NCI-H69 (cell line): ENCODE measurements at places on chromosomes 2 and 18.
A peak's percentile ranks its signal among the peaks of the same experiment; 100 is the strongest.

DNA sequence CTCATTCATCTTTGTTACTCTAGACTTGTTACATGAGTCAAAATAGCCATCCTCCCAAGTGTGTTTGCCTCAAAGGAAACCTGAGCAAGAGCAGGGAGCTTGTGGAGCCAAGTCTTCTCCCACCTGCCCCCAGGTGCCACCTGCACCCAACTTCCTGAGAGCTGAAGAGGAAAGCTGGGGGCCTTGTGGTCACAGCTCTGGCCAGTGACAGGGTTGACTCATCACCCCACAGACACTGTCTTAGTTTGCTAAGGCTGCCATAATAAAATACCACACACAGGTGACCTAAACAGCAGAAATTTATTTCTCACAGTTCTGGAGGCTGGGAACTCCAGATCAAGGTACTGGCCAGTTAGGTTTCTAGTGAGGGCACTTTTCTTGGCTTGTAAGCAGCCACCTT is 99.6 kb downstream of the TPGS2 start:
- DNase-seq = no peak

DNA sequence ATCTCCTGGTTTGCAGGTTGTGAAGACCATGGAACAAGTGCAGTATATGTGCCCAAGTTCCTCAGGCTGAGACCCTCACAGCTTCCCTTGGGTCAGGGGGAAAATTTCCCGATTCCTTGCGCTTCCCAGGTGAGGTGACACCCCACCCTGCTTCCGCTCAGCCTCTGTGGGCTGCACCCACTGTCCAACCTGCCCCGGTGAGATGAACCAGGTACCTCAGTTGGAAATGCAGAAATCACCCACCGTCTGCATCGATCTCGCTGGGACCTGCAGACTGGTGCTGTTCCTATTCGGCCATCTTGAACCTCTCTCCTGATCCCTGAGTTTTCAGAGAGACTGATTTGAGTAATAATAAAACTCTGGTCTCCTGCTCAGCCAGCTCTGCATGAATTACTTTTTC is 30.6 kb downstream of the CHCHD5 start:
- DNase-seq = no peak

- DNase-seq = no peak
Observed at GRCh38 chr2:231646476-231646875, 53.8 kb downstream of the TEX44 start.

DNA sequence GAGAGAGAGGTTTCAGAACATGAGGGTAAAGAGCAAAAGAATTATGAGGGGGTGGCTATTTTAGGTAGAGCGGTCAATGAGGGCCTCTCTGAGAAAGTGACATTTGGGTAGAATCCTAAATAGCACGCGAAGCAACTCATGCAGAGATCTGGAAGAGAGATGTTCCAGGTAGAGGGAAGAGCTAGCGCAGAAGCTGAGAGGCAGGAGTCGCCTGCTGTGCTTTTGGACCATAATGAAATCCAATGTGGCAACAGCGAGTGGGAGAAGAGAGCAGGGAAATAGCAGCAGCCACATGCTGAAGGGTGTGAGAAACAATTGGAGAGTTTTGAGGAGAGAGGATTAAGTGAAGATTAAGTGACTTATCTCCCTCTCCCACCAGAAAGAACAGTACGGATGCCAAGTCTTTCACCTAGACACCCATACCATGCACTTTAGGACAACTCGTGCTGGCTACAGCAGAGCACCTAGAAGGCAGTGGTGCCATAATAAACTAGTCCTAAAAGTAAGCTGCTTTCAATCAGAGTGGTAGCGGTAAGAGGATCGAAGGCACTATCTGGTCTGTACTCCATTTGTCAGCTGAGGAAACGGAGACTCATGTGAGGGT is 129.7 kb downstream of the LRP2 start:
- DNase-seq = no peak

DNA sequence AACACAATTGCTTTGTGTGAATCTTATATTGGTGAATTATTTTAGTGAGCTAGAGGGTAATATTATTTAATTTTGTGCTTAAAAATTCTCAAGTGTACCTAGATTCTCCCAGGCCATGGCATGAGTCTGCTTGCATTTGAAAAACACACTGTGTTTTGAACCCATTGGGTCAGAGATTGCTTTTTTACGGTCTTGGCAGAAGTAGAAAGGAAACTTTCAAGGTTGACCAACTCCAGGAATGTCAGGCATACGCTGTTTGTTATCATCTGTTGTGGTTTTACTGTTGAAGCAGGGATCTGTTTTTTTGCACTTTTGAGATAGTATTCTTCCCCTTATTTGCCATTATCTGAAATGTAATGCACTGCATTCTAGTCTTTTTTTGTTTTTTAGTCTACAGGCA is 377.4 kb downstream of the RPRM start:
- DNase-seq = no peak

DNA sequence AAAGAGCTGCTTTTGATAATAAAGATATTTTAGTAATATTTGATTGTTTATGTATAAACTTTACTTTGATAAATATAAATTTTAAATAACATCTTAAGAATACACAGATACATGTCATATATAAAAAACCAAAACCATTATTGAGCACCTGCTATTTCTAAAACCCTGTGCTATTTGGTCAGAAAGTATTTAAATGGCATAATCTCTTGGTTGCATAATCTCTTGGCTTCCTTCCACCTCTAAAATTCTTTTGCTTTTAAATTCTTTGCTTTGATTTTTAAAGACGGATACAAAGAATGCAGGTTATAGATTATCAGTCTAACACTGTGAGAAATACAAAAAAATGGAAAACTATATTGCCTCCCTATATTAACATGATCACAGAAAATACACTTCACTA is 36.9 kb downstream of the ACMSD start:
- DNase-seq = no peak

GRCh38 chr18:62953663-62954062 is 238.3 kb downstream of the PHLPP1 start:
- no peak for DNase-seq

DNA sequence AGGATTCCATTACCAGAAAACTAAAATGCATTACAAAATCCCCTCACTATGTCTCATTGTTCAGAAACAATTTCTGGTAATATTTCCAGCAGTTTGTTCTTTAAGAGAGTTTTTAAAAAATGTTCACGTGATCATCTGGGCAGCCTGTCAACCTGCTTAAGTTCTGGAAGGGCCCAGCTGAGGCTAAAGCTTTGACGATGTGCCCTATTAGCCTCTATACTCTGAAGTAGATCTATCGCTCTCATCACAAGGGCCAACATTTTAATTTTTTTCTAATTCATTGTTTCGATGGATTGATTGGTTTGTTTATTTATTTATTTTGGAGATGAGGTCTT is 205.8 kb downstream of the PRKCE start:
- DNase-seq = no peak

- no peak for DNase-seq
Observed at GRCh38 chr2:146982393-146982846, 862.4 kb upstream of the ACVR2A start.

DNA sequence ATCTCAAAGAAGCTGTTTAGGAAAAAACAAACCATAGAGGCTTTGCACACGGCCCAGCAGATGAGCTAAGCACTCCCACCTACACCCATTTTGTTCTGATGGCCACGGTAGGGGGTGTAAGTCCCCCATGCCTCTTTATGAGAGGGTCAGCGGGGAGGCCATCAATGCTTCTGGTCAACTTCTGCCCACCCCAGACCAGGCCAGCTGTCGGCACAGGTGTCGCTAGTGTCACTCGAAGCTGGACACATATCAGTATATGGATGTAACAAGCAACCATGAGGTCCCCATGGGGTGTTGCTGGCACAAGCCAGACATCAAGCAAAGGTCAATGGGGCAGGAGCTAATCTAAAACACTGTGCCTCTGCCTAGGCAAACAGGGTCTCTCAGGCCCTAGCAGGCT is 23.7 kb upstream of the SLC35F6 start:
- no peak for DNase-seq

DNA sequence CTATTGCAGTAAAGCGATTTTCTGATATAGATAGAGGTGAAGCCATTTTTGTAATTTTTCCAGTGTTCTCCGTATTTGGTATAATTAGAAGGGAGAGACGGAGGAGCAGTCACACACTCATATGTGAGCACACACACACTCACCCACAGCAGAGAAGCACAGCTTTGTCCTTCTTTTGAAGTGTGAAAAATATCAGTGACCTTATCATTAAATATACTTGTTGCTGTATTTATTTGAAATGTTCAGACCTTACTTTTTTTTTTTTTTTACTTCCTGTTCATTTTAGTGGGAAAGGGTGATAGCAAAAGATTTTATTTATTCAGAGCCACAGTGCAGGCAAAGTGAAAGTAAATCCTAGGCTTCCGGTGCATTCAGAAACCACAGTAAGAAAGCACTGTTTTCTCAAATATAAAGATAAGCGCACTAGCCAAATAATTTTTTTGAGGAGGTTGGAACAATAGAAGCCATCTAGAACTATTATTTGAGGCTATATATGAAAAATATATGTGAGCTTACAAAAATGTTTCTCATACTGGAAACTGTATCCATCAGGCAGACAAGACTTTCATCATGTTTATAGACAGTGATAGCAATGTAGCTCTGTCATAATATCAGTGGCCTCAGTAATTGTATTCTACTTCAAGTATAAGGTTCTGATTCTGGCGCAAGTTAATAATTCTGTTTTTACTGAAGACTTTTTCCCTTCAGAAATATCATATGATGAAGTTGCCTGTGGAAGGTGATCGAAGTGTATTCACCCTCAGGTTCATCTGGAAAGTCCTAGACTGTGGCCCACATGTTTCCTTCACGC is 37.2 kb downstream of the TSHZ1 start:
- DNase-seq = peak; percentile 81

DNA sequence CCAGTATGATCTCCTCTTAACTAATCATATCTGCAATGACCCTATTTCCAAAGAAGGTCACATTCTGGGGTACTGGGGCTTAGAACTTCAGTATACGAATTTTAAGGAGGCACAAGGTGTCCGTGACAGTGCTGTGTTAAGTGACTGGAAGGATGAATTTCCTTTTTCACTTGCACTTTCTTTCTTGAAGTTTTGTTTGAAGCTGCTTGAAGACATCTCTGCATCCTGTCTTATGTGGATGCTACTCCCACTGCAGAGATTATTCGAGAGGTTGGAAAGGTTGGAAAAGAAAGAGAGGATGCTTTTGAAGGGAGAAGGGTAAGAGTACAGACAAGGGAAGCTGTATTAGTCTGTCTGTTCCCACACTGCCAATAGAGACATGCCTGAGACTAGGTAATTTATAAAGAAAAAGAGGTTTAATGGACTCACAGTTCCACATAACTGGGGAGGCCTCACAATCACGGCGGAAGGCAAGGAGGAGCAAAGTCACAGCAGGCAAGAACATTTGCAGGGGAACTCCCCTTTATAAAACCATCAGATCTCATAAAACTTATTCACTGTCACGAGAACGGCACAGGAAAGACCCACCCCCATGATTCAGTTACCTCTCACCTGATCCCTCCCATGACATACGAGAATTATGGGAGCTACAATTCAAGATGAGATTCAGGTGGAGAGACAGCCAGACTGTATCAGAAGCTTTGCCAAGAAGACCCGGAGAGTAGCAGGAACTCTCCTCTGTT is 3.6 kb upstream of the RNF144A start:
- no peak for DNase-seq

GRCh38 chr18:9719421-9719981 is 11.4 kb downstream of the RAB31 start:
- peak; percentile 96 for DNase-seq

DNA sequence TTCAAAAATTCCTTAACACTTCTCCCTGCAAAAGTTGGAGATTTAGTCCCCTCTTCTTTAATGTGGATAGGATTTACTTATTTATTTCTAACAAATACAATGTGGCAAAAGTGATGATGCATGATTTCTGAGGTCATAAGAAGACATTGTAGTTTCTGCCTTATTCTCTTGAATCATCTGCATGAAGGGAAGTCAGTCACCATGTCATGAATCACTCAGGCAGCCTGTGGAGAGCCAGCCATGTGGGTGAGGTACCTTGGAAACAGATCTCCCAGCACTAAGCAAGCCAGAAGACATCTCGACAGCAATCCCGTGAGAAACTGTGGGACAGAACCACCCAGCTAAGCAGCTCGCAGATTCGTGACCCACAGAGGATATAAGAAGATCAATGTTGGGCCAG is 2.7 kb upstream of the ZC3H8 start:
- no peak for DNase-seq

DNA sequence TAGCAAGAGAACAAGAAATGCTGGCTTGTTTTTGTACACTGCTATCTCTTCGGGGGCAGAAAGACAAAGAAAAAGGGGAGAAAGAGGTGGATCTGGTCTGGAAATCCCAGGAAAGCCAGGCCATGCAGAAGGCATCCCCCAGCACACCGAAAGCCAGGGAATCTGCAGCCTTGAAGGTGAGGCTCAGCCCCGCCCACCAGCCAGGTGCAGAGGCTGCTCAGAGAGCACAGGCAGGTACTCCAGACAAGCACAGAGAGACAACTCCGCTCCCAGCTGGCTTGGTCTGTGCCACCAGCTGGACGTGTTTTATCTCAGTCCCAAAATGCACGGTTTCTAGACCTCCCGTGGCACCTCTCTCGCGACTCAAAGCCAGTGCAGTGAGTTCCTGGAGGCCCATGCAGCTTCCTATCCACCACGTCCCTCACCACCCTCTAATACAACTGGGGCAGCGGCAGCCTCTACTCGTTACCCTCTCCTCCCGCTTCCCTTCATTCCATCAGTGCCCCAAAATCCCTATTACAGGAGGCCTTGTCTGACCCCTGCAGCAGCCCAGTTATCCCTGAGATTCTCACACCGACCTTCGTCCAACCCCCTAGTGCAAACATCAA is 62.8 kb downstream of the HDAC4 start:
- DNase-seq = peak; percentile 28

- DNase-seq = no peak
Observed at GRCh38 chr18:35410561-35410960, 33.4 kb upstream of the ZNF396 start.

DNA sequence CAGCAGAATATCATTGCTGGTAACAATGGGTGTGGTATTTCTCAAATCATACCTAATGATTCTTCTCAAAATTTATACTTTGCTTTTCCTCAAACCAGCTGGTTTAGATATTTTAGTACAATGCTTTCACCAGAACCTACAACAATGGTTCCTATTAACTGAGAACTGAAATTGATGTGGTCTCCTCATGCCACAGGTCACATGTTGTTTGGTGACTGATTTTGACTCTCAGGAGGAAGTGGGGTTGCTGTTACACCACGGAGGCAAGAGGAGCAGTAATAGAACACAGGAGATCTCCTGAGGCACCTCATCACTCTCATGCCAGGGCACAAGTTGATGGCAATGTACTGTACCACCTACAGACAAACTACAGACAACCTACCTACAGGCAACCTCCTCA is 3.0 kb upstream of the CEP68 start:
- DNase-seq = no peak

- no peak for DNase-seq
Observed at GRCh38 chr2:100835006-100835659, 15.2 kb downstream of the NPAS2 start.

GRCh38 chr2:221443645-221444044 is 128.5 kb downstream of the EPHA4 start:
- DNase-seq = no peak

DNA sequence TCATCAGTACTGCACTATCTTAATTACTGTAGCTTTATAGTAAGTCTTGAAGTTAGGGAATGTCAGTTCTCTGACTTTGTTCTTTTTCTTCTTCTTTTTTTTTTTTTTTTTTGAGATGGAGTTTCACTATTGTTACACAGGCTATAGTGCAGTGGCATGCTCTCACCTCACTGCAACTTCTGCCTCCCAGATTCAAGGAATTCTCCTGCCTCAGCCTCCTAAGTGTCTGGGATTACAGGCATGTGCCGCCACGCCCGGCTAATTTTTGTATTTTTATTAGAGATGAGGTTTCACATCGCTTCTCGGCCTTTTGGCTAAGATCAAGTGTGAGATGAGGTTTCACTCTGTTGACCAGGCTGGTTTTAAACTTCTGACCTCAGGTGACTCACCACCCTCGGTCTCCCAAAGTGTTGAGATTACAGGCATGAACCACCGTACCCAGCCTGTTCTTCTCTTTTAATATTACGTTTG is 41.9 kb upstream of the TANC1 start:
- peak; percentile 9 for DNase-seq
